ENCODE measurements at places on chromosomes 7 and 10.
A peak's percentile ranks its signal among the peaks of the same experiment; 100 is the strongest.

GRCh38 chr10:25392132-25392531 is 217.3 kb downstream of the GPR158 start:
- DNase-seq = no peak

DNA sequence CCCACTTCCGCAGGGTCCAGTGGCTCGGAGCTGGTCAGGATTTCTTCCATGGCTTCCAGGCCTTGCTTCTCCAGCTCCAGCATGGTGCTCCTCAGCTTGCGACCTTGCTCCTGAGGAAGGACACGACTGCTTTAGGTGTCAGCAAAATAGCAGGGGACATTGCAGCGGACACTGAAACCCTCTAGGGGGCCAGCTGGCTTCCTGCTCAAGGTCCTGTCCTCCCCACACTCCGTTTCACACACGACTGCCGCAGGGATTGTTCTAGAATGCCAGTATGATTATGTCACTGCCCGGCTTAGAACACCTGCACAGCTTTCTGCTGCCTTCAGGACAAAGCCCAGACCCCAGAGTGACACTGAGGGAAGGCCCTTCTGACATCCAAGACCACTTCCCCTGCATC is 65.6 kb downstream of the SCRN1 start:
- DNase-seq = no peak

GRCh38 chr7:114649689-114650088 is 235.1 kb downstream of the FOXP2 start:
- DNase-seq = no peak

DNA sequence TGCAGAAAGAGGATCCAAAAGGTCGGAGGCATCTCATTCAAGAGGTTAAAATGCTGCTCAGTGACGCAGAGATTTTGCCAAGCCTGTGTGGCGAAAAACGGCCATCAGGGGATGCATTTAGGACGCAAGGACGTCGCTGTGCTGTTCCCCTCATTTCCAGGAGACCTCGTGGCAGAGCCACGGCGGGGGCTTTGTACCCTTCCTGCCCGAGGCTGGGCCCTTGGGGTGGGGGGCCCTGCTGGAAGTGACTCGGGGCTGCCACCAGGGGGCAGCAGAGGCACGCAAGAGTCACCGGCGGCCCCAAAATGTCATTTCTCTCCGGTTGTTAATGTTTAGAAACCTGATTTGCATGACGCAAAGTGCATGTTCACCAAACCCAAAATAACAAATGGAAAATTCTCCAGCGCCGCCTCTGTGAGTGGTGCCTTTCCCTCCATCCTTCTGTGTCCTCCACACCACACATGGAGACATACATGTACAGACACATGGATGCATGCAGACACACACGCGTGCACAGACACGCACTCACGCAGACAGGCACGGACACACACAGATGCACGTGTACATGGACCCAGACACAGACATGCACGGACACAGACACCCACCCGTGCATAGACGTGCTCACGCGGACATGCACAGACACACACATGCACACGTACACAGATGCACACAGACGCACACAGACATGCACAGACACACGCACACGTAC is 51.0 kb upstream of the NKX6-2 start:
- DNase-seq = no peak

DNA sequence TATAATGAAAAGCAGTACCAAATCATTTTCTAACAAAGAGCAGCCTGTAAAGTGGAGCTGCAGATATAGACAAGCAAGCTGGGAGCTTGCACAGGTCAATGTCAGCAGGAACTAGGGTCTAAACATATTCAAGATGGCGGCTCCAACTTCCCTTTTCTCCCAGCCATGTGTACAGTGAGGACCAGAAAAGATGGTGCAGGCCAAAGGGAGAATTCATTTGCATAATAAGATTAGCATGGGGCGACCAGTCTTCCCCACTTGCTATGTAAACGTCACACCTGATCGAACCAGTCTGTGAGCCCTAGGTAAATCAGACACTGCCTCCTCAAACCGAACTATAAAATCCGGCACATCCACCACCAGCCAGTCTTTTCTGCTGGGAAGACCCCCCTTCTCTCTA is 4.4 kb upstream of the RAPGEF5 start:
- DNase-seq = no peak

DNA sequence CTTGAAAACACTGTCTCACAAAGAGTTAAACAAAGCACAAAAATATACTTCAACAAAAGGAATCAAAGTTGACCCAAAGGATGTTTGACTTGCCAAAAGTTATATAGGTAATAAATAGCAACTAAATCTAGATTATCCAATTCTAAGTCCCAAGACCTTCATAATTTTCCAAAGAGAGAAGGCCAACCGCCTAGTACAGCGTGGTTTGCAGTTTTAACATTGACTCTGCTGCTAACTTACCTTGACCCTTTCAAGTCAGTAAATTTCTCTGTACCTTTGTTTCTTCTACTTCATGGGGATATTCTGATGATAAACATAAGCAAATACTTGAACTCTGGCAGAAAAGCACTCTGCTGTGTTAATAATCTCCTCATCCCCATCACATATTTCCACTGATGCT is 1.9 kb upstream of the GPR22 start:
- no peak for DNase-seq

- DNase-seq = no peak
These were observed 59.8 kb upstream of the ANTXRL start for GRCh38 chr10:46226900-46227558.

GRCh38 chr7:4871056-4871680 is 9.3 kb upstream of the PAPOLB start:
- DNase-seq = peak; percentile 71

DNA sequence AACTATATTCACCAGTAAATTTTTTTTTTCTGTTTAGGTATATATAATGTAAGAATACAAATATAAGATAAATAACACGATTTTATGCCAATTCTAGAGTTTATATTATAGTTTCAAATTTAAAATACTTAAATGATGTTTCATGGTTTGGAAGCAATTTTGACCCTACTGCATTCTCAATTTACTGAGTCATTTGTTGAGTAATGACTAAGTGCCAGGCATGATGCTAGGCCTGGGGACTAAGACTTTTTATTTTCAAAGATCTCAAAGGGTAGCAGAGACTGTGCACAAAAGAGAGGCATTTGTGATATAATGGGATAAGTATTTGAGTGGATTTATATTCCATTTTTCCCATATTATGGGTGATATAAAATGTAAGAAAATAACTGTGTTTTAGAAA is 78.9 kb upstream of the SMIM30 start:
- DNase-seq = peak; percentile 67

DNA sequence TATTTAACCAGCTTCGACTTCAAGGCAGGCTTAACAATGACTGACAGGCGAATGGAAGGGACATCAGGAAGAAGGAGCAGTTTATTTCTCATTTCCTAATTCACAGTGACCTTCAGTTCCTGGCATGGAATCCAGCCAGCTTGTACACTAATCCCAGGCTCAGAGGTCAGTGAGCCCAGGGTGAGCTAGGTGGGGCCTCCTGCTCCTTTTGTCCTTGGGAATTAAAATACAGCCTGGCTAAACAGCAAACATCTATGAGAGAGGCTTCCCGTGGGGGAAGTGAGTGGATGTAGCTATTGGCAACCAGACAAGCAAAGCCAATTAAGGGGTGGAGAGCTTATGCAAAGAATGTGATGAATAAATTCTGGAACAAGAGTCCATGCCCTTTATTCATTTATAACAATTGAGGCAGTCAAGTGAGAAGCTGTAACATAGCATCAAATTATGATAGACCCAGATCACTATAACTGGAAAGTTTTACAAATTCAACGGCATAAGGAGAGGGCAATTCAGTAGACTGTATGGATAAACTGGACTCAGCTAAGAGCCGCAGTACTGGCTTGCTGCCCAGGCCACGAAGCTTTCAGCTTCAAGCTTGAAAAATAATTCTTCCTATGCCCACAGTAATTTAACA is 57.1 kb downstream of the STK17A start:
- DNase-seq = peak; percentile 85

- DNase-seq = no peak
These were observed 344.1 kb upstream of the NPVF start for GRCh38 chr7:25572423-25572822.

DNA sequence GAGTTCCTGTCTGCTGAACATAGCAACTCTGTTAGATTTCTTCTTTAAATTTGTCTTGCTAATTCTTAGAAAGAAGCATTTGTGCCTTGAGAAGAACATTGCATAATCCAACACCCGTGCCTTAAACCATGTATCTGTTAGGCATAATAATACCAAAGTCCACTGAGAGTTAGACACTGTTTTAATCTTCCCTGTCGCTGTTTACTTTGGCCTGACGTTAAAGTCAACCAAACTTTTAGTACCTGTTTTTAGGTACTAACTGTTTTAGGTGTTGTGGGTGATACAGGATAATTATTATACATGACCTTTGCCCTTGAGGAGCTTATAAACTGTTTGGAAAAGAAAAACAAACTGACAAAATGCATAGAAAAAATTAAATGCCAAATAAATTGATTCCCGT is 43.6 kb downstream of the KLHDC10 start:
- no peak for DNase-seq

Data from brain microvascular endothelial cell (primary cell).